ENCODE measurements at places on chromosomes 5 and 9.

GRCh38 chr9:138062196-138062595, 184.6 kb downstream of the CACNA1B start:
- no peak for DNase-seq

DNA sequence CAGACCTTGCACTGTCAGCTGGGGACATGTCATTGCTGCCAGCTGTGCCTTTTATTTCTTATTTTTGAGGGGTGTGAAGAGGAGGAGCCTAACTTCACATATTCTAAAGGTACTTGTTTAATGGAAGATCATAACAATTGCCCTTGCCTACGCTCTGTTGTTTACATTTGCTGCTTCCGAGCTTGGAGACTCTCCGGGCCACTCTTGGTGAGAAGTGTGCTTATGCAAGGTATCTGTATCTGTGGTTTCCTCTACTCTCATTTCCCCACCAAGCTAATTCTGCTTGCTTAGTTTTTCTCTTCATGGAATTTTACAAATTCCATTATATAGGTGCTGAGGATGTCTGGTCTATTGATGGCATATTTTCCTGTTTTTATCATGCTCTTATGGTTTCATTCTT, 105.3 kb downstream of the RASGRF2 start:
- no peak for DNase-seq

DNA sequence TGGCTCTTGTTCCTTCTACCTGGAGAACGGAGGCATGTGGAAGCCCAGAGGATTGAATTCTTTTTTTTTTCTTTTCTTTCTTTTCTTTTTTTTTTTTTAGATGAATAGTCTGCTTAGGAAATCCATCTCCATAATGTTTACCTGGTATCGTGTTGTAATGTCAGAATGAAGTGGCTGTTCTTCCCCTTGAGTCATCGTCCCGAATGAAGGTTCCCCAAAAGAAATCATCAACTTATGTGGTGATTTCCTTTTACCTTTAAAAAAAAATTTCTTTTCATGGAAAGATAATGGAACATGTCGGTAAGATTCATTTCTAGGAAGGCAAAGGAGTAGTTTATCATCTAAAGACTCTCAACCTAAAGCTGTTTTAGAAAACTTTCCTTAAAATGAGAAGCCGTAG, 59.7 kb downstream of the DOCK8 start:
- DNase-seq = no peak

DNA sequence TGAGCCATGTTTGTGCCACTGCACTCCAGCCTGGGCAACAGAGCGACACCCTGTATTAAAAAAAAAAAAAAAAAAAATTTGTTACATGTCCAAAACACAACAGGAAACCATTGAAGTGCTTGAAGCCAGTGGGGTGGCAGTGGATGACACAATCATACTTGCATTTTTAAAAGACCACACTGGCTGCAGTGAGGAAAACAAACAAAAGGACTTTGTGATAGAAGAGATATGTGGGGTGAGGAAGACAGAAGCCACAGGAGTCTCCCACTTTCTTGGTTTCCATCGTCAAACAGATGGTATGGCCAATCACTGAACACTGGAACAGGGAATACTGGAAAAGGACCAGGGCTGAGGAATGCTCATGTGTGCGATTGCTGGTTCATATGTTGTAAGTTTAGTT, 20.9 kb upstream of the COMMD10 start:
- DNase-seq = no peak

- no peak for DNase-seq
Measured at GRCh38 chr5:150492621-150493020, 15.3 kb upstream of the NDST1 start.

- DNase-seq = no peak
Measured at GRCh38 chr9:93635186-93636107, 59.1 kb downstream of the PHF2 start.

GRCh38 chr5:145283141-145283810, 551.9 kb downstream of the PRELID2 start:
- no peak for DNase-seq

GRCh38 chr5:169973056-169973455, 7.2 kb downstream of the INSYN2B start:
- no peak for DNase-seq

DNA sequence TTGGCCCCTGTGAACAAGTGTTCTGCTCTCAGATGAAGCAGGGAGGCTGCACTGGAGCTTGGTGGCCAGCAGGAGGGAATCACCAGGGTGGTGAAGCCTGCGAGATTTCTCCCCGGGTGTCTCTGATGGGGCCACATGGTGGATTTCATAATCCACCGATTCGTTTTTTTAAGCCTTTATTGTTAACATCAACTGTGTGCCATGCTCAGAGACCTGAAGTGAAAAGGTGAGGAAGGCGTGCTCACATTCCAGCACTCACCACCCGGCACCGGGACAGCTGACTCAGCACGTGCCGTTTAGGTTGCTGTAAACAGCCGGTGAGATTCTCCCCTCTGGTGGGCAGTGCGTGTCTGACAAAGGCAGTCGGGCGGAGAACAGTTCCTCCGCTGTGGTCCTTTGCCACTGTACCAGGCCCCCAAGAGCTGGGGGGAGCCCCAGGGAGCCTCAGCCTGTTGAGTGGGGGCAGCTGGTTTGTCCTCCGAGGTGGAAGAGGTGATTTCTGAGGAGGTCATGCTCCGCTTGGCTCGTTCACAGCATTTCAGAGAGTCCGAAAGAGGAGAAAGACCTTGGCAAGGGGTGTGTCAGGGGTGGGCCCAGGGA, 12.7 kb upstream of the AHRR start:
- no peak for DNase-seq

DNA sequence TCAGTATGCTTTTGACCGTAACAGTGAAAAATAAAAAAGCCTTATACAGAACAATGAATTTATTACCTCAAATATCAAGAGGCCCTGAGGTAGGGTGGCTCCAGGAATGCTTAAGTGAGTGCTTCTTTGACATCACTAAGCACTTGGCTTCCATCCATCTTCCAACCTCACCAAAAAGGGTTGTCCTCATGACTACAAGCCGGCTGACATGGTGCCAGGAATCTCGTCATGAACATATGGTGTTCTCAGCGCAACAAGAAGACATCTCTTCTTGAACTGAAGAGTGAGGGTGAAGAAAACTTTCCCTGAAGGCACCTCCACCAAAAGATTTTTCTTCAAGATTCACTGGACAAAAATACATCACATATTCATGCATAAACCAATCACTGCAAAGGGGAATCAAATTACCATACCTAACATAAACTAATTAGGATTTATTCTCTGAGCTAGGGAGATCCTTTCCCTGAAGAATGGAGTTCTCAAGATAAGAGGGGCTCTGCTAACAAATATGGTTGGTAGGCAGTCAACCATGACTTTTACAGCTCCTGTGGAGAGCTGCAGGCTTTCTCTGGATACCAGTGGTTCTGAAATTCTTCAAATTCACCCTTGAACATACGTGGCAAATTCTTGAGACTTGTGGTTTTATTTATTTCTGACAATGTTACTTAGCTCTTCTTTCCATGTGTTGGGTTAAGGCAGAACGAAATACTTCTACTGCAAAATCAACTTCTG, 49.5 kb downstream of the AGXT2 start:
- DNase-seq = no peak

DNA sequence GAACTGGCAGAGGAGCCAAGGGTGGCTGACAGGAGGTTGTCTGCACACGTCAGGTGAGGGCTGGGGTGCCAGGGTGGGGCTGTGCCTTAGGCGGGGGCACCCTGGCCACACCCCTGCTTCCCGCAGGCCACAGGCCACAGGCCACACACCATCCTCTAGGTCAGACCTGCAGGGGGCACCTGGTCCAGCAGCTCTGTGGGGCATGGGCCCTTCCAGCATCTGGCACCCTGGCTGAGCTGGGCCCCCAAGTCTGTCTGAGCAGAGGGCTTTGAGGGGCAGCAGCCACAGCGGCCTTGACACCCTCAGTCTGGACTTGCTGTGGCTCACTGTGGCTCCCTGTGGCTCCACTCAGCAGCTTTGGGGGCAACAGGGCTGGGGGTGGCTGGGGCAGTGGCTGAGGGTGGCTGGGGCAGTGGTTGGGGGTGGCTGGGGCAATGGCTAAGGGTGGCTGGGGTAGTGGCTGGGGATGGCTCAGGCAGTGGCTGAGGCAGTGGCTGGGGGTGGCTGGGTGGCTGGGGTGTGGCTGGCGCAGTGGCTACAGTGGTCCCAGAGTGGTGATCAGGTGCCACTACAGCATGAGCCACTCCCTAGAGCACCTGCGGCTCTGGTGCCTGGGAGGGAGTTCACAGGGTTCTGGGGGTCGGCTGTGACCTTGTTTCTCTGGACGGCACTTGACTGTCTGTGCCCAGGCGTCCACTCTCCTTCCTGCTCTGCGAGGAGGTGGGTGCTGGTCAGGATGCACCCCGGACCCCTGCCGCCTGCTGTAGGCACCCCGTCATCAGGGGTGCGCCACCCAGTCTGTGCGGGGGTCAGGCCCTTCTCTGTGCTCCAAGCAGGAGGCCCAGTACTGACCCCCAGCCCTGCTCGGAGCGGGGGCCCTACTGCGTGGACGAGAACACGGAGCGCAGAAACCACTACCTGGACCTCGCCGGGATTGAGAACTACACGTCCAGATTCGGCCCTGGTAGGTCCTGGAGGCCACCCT, 27.1 kb downstream of the NKD2 start:
- no peak for DNase-seq

GRCh38 chr5:16812911-16813310, 123.2 kb downstream of the MYO10 start:
- DNase-seq = no peak

- DNase-seq = no peak
Measured at GRCh38 chr5:94613583-94613982, 4.8 kb downstream of the KIAA0825 start.

GRCh38 chr9:110745676-110746075, 77.1 kb downstream of the MUSK start:
- no peak for DNase-seq

DNA sequence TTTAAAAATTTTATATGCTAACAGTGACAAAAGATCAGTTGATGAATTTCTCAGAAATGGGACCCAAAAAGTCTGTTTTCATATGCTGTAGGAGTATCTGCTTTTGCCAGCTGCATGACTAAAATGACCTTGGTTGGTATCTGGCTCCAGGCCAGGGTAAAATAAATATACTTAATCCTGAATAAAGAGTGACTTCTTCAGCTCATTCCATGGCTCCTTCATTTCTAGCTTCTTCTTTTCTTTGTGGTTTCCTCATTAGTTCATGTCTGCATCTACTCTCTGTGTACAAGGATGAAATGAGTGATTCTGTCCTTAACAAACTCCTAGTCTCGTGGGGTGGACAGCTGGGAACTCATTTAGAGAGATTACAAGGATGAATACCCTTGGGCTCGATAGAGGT, 36.0 kb downstream of the RCL1 start:
- DNase-seq = no peak

GRCh38 chr5:38795986-38796741, 49.6 kb upstream of the OSMR start:
- DNase-seq = peak; percentile 18

Measured in putamen (tissue), 1 donor.